ENCODE measurements at places on chromosomes 16 and 17.

- no peak for DNase-seq
Measured at GRCh38 chr16:17289674-17290635, 180.8 kb downstream of the XYLT1 start.

DNA sequence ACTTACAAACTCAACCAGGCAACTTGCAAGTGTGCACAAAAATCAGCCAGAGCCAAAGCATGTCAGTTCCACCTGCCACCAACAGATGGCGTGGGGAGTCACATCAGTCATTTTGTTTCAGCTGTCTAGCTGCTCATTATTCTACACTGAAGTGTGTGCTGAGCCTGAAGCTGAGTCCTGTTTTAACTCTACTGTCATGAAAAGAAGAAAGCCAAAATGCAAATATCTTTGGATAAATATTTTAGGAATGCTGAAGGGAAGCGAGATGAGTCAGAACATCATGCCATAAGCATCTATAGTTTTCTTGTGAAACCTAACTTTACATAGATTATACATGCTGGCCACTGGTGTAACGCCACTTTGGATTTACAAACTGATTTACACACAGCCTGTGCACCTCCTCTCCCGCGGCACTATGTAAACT is 172.6 kb downstream of the CDK5R1 start:
- peak; percentile 66 for DNase-seq

DNA sequence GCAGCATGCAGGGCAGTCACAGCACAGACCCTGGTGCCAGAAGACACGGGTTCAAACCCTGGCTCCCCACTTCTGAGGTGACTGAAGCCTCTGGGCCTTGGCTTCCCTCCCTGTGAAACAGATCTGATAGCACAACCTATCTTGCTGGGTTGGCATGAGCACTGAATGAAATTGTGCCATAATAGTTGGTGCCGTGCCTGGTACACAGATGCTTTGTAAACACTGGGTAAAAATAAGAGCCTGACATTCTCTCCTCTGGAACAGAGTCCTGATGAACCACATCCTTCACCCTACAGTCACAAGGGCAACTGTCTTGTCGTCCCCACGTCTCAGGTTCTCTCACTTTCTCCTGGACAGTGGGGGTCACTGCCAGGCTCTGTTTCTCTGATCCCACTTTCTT is 35.7 kb downstream of the NOS2 start:
- no peak for DNase-seq

DNA sequence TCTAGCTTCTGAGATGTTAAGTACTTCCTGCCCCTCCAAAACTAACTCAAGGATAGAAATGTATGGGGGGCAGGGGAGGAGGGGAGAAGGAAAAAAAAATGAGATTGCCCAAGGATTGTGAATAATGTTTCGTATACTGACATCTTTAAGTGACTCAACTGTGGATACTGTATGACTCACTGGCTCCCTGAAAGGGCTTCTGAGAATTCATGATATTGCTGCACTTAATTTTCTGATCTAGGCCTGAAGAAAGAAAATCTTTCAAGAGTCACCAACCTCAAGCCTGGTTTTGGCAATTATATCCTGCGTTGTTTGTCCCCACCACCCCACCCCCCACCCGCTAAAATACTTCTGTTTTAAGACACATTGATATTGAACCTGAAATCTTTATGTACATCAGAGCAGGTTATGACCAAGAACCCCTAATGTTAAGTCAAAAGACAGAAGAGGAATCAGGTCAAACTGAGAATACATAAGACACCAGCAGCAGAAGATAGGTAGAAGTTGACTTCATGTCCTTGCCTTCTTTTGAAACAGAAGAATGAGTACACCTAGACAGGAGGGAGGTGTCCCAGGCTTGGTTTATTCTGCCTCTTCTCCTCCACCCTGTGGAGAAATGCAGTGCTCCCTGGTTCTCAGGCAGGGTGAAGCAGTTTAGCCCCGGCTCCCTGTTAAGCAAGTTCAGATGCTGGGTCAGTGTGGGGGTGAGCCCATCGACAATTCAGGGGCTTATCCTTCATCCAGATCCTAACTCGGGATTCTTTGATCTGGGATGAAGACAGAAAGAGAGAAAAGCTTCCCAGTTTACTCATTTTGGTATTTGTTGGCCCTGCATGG is 3.3 kb upstream of the FBXL20 start:
- peak; percentile 93 for DNase-seq

GRCh38 chr17:75832652-75833400 is 11.4 kb downstream of the UNC13D start:
- no peak for DNase-seq

GRCh38 chr16:66474750-66475199 is 47.7 kb downstream of the BEAN1 start:
- DNase-seq, result no peak

- no peak for DNase-seq
Measured at GRCh38 chr17:72862276-72862999, 230.1 kb downstream of the SLC39A11 start.

GRCh38 chr16:30947859-30948666 is 805 bp upstream of the ORAI3 start:
- peak; percentile 97 for DNase-seq

- DNase-seq, result no peak
Measured at GRCh38 chr16:79874391-79874790, 273.9 kb upstream of the MAF start.

DNA sequence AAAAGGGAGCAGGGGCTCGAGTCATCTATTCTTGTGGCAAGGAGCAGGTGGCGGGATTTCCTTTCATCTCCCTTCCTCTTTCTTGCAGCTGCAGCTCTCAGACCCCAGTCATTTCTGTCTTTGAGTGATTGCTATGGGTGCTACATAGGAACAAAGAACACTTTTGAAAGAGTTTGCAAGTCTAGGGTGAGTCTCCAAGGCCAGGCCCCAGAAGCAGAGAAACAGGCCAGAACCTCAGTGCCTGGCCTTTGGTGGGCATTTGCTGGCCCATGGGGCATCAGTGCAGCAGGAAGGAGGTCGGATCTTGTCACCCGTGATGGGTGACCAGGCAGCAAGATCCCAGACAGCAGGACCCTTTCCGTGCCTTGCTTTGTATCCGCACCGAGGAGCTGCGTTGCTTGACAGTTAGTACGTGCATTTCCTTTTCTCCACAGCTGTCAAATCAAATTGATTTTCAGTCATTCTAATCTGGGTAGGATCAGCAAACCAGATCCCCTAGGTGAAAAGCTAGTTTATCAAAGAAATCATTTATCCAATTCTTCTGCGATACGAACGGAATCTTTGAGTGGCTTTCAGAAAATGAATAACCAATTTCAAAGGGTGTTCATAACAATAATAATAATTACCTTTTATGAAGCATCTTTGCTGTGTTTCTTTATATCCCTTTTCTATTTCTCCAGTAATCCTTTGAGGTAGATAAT is 244.6 kb upstream of the MAF start:
- no peak for DNase-seq

DNA sequence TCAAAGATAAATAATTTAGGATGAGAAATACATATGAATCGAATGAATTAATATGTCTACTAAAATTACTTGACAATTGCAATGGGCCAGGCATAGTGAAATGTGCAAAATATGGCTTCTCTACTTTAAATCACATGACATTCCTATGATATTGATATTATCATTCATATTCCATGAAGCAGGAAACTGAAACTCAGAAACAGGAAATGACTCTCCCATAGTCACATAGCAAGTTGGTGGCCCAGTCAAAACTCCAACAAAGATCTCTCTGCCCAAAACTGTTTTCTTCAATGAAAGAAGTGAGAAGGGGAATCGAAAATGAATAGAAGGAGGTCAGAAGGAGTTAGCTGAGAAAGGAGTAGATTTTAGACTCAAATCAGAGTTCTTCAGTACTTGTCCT is 272.2 kb downstream of the CDH8 start:
- no peak for DNase-seq

DNA sequence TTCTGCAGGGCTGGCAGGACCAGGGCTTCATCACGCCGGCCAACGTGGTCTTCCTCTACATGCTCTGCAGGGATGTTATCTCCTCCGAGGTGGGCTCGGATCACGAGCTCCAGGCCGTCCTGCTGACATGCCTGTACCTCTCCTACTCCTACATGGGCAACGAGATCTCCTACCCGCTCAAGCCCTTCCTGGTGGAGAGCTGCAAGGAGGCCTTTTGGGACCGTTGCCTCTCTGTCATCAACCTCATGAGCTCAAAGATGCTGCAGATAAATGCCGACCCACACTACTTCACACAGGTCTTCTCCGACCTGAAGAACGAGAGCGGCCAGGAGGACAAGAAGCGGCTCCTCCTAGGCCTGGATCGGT is 1.4 kb downstream of the CDK5R1 start:
- DNase-seq, result no peak

DNA sequence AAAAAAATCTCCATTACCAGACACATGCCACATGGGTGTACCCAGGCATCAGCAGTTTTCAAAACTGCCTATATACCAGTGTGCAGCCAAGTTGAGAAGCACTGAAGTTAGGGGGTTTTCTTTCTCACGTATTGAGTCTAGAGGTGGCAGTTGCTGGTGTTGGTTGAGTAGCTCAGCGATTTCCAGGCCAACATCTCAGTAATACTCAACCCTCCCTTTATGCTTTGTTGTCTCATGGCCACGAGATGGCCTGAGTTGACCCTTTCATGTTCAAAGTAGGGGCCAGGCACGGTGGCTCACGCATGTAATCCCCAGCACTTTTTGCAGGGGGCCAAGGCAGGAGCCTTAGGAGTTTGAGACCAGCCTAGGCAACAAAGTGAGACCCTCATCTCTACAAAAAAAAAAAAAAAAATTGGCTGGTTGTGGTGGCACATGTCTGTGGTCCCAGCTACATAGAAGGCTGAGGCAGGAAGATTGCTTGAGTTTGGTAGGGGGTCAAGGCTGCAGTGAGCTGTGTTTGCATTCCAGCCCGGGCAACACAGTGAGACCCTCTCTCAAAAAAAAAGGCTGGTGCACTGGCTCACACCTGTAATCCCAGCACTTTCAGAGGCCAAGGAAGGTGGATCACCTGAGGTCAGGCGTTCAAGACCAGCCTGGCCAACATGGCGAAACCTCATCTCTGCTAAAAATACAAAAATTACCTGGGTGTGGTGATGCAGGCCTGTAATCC is 10.8 kb downstream of the LRRC3C start:
- DNase-seq, result no peak

GRCh38 chr16:14510939-14511799 is 118.9 kb downstream of the PARN start:
- peak; percentile 88 for DNase-seq

DNA sequence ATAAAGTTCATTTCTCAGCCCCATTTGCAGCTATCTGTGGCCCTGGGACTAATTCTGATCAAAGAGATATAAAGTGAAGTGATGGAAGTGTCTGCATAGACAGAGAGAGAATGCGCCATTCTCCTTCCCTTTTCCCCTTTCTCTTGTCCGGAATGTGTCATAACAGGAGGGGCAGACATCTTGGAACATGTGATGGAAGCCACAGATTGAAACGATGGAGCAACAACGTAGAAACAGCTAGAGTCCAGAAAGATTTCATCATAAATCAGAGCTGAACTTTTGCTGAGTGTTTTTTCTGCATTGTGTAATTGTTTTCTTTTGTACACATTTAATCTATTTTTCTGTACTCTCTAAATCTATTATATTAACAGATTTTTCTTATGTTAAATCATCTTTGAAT is 11.3 kb downstream of the ASGR1 start:
- DNase-seq, result peak; percentile 79

DNA sequence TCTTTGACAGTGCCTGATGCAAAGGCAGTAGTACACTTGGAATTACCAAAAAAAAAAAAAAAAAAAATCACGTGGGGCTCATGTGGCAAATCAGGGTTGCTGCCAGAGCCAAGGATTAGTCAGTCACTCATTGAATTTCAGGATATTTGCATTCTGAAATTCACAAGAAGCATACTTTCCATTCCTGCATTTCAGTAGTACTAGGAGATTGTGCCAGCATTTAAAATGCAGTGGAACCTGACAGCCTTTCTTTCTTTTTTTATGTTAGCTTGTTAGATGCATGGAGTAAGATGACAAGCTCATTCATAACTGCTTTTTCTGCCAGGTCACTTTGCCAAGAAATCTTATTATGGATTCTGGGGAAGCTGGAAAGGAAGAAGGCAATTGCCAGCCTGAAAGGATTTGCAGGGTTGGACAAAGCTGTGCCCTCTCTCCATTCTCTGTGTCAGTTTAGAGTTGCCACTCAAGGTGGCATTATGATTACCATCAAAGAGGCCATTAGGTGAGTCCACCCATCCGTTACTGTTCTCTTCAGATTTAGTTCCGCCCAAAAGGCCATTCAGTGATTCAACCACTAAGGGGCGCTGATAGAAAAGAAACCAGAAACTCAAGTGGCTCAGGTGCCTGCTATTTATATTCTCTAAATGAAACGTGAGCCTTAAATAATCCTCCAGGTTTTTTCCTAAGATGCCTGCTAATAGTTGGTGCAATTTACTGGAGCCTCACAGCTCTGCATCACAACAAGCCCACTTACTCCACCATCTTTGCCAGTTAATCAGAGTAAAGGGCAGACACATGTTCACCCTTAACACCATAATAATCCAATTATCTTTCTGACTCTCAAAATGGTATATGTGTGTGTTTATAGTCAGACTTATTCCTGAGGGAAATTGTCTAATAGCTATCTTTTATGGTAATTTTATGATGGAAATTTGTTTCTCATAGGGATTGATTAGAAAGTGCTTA is 59.0 kb downstream of the TANGO6 start:
- DNase-seq, result peak; percentile 58

DNA sequence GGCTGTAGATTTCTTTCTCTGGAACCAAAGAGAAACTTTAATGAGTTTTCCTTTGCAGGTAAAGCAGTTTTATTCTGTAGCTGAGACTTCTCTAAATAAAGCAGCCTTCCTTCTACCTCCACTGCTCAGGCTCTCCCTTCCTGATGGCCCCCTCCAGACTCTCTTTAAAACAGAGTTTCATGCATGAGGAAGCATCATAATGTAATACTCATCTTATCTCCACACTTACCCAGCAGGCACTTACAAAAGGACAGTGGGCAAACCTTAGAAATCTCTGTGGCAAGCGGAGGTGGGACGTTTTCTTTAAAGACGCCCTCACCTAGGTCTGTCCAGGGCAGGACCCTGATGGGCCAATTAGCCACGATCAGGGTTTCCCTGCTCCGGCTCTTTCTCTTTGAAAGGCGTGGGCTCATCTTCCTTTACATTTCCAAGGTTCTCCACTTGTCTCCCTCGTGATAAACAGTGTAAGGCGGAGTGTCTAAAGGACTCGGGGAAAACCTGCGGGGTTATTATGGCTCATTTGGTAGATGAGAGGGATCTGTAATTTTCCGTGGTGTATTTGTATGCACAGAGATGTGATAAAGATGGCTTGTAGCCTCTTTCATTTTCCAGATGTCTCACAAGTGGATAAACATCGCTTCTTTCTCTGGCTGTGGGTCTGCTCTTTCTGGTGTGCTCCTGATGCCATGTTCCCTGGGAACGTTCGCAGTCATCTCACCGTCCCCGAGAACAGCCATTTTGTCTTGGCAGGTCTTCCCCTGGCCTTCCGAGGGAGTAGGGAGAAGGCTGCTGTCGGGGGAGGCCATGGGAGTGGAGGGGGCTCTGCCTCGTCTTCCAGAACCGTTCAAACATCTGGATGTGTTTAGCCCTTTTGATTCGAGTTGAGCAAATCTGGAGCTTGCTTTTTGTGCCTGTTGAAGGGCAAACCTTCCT is 239.0 kb downstream of the CCDC182 start:
- no peak for DNase-seq

Measured in fibroblast of mammary gland (primary cell).